ENCODE measurements at places on chromosomes 11 and 22. TPM values are rescaled to one million over a fixed set of nuclear protein-coding genes. Genes with fewer than 3 reads are reported as not detected.

The NEFH gene
- 0.39 TPM for total RNA-seq

The SLC39A13 gene
- 69.6 TPM for total RNA-seq

The CARD10 gene
- total RNA-seq, result 13.1 TPM

The MS4A3 gene
- total RNA-seq, result not detected

The OR2AG2 gene
- total RNA-seq, result 0.39 TPM

The ALDH3B2 gene
- not detected for total RNA-seq

The PPME1 gene
- 27.1 TPM for total RNA-seq

The RFPL3 gene
- not detected for total RNA-seq

The CSNK2A3 gene
- total RNA-seq, result 2.7 TPM

The GAB4 gene
- total RNA-seq, result not detected

The MAJIN gene
- total RNA-seq, result not detected

The NRXN2 gene
- total RNA-seq, result 2.6 TPM

The XKR3 gene
- total RNA-seq, result not detected

The SLC25A18 gene
- not detected for total RNA-seq

The TESMIN gene
- 1.3 TPM for total RNA-seq

The TSPO gene
- 238 TPM for total RNA-seq

The KIRREL3 gene
- 1.6 TPM for total RNA-seq

All from articular chondrocyte of knee joint (primary cell).